ENCODE measurements at places on chromosomes 16 and 17.

DNA sequence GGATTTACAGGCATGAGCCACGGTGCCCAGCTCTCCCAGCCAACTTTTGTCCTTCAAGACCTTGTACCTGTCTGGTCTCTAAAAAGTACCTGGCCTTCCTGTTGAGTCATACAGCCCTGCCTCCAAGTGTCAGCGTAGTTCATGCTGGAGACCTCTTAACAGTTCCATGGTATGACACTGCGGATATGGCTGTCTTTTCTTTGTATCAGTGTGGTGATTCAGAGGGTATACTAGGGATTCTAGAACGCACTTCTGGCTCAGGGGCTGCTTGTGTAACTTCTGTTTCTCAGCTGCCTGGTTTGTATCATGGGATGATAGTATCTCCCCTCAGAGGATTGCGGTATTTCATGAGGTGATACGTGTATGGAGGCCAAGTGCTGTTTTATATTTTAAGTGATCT is 2.0 kb upstream of the TMEM11 start:
- DNase-seq = no peak

- peak; percentile 33 for DNase-seq
Measured at GRCh38 chr17:8894673-8895578, 27.5 kb upstream of the PIK3R6 start.

DNA sequence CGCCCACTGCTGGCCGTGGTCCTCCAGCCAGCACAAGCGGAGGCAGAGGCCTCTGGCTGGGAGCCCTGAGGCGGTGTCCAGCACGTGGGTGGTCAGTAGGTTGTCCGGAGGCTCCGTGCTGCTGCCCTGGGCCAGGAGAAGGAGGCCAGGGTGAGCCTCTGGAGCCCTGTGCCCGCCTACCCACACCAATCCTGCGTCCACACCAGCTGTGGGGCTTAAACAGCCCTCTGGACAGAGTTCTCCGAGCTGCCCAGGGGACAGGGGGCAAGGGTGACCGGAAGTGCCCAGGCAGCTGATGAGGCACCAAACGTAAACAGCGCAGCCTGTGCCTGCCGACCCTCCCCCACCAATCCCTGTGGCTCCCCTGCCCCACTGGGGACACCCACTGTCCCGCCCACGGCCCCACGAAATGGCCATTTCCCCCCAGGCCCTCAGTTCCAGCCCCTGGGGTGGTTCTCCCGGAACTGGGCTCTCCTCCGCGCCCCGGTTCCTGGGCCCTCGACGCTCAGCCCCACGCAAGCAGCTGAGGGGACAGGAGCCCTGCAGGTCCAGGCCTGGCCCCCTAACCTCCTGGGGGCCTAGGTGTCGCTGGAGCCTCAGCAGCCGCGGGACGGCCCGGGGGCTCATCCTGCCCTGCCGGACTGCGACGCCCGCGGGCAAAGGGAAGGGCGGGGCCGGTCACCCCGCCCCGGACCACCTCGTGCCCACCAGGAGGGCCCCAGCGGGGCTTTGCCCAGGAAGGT is 27.9 kb upstream of the DBNDD1 start:
- DNase-seq = no peak

DNA sequence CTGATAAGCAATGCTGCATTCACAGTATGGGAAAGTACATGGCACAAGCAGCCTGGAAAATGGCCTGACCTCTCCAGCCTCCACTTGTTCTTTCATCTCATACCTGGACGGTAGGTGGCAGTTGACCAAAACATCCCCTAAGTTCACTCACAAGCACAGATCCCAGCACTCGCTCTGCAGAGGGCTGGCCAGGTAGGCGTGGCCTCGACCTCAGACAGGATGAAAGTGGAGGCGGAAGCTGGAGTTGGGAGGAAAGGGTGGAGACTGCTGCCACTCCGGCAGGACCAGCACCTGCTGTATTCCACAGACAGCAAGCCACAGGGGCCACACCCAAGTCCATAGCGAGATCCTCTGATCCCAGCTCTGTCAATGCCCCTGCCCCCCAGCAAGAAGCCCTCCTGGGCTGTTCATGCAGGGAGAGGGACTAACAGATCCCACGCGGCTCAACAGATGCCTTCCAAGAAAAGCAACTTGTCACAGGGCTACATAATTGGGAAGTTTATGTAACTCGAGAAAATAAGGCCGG is 31.3 kb downstream of the ZCCHC14 start:
- DNase-seq = no peak

- no peak for DNase-seq
Measured at GRCh38 chr17:40224718-40225550, 5.8 kb downstream of the WIPF2 start.

GRCh38 chr17:73867056-73867455 is 222.8 kb upstream of the SDK2 start:
- no peak for DNase-seq

GRCh38 chr16:48574140-48574539 is 35.8 kb downstream of the N4BP1 start:
- DNase-seq = no peak

- no peak for DNase-seq
Measured at GRCh38 chr17:36643086-36643685, 41.8 kb downstream of the MRM1 start.

DNA sequence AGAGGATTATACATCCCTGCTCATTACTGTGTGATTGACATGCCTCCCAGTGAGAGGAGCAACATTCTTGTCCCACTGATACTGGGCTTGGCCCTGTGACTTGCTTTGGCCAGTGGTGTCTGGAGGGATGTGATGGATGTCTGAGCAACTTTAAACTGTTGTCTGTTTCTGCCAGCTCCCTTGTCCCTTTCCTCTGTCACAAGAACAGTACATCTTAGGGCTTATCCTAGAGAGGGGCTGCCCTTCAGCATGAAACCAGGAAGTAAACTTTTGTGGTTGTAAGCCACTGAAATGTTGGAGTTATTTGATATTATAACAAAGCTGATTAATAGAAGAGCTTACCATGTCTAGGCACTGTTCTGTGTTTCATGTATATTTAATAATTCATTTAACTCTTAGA is 82.9 kb upstream of the GPRC5B start:
- no peak for DNase-seq

GRCh38 chr17:80761110-80761871 is 216.7 kb downstream of the RPTOR start:
- DNase-seq = peak; percentile 43

- DNase-seq = no peak
Measured at GRCh38 chr16:27969574-27969973, 93.9 kb downstream of the GSG1L start.

- no peak for DNase-seq
Measured at GRCh38 chr17:19537111-19537510, 3.5 kb downstream of the SLC47A1 start.

- no peak for DNase-seq
Measured at GRCh38 chr16:86151239-86151851, 252.4 kb downstream of the IRF8 start.

DNA sequence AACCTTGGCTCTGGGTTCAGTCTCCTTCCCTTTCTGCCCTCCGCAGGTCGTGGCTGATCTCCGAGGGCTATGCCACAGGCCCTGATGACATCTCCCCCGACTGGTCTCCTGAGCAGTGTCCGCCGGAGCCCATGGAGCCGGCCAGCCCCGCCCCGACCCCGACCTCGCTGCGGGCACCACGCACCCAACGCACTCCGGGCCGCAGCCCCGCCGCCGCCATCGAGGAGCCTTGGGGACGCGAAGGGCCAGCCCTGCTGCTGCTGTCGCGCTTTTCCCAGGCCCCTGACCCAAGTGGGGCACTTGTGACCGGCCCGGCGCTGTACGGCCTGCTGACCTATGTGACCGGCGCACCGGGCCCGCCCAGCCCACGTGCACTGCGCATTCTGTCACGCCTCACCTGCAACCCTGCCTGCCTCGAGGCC is 5.1 kb downstream of the ARMC5 start:
- no peak for DNase-seq

- DNase-seq = peak; percentile 33
Measured at GRCh38 chr17:5587438-5588032, 3.2 kb upstream of the NLRP1 start.

- DNase-seq = no peak
Measured at GRCh38 chr16:55045329-55045728, 114.7 kb downstream of the IRX5 start.

- no peak for DNase-seq
Measured at GRCh38 chr16:55529018-55529417, 20.1 kb downstream of the LPCAT2 start.

- DNase-seq = no peak
Measured at GRCh38 chr16:83996481-83997252, 28.6 kb downstream of the NECAB2 start.

- DNase-seq = no peak
Measured at GRCh38 chr17:73589363-73589980, 54.8 kb downstream of the SDK2 start.

GRCh38 chr16:24074574-24074973 is 181.6 kb upstream of the CACNG3 start:
- DNase-seq = no peak

DNA sequence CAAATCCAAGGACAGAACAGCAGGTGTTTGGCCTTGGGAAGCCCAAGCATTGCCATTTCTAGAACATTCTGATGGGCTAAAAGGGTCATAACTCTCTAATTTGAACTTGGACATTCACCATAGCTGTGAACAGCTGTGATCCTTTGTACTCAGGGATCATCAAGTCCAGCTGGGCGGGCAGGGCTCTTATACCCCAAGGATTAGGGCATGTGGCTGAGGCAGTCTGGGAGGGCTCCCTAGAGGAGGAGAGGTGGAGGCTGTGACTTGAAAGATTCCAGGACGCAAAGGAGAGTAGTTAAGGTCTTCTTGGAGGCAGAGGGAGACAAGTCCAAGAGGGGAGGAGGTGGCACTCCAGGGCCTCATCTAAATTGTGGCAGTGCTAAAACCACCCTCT is 233.1 kb upstream of the GSE1 start:
- DNase-seq = no peak

GRCh38 chr17:44919411-44919810 is 4.1 kb upstream of the GFAP start:
- DNase-seq = no peak

- no peak for DNase-seq
Measured at GRCh38 chr16:5615868-5616642, 518.5 kb upstream of the EEF2KMT start.

- DNase-seq = no peak
Measured at GRCh38 chr17:21382560-21383495, 6.7 kb downstream of the KCNJ12 start.

DNA sequence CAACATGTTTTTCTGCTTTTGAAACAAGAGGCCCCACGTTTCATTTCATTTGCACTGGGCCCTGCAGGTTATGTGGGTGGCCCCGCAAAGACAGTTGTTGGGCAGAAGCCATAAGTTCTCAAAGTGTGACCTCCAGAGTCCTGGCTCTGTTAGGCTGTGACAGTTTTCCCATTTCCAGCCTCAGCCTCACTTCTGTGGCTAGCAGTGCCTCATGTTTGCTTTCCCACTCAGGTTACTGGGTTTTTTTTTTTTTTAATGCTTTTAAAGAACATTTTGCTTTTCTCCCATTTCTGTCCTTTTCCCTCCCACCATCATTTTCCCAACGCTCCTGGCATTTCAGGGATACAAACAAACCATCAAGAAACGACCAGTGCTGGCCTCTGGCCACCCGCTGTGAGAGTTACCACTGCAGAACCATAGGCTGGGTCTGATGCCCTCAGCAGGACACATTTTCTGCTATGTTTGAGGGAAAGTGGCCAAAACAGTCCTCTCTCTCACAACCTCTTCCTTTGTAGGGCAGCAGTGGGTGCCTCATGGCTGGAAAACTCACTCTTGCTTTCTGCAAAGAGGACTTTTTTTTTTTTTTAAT is 159.0 kb upstream of the MPHOSPH6 start:
- DNase-seq = no peak

DNA sequence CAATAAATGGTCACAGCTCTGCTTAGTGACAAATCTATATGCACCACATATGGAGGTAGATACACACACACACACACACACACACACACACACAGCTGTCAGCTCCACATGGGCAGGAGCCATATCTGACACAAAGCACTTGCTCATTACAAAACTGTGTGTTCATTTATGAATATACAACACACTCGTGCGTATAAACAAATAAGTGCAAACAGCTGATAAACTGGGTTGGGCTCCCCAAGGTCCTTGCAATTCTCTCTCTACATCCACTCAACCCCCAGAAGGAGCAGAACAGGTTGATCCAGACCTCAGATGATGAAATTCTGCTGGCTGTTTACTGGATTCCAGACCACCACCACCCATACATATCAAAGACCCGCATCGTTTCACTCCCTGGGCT is 140.7 kb downstream of the XYLT1 start:
- no peak for DNase-seq

DNA sequence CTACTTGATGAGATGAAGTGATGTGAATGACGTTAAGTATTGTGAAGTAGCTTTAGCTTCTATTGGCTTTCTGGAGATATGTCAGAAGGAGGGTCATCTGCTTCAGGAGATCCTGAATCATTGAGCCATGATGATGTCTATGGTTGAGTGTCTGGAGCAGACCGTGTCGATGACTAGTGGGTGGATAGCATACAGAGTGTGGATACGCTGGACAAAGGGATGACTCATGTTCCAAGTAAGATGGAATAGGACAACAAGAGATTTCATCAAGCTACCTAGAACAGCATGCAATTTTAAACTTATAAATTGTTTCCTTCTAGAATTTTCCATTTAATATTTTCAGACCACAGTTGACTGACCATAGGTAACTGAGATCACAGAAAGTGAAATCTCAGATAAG is 116.1 kb upstream of the RBBP6 start:
- DNase-seq = no peak

- no peak for DNase-seq
Measured at GRCh38 chr17:27906623-27907022, 13.5 kb upstream of the LYRM9 start.

DNA sequence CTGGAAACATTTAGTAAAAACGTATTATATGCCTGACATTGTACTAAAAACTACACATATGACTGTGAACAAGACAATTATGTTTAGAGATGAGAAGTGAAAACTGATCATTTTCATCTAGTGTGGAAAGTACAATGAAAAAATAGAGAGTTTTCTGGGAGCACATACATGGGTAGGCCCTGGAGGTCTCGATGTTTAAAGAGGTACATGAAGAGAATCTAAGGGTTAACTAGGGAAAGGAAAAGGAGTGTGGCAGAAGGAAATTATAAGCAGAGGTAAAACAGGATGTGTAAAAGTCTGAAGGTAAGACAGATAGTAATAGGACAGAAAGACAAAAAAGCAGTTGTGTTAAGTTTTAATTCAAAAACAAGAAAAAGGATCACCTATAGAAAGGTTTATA is 113.7 kb downstream of the USP32 start:
- DNase-seq = no peak

DNA sequence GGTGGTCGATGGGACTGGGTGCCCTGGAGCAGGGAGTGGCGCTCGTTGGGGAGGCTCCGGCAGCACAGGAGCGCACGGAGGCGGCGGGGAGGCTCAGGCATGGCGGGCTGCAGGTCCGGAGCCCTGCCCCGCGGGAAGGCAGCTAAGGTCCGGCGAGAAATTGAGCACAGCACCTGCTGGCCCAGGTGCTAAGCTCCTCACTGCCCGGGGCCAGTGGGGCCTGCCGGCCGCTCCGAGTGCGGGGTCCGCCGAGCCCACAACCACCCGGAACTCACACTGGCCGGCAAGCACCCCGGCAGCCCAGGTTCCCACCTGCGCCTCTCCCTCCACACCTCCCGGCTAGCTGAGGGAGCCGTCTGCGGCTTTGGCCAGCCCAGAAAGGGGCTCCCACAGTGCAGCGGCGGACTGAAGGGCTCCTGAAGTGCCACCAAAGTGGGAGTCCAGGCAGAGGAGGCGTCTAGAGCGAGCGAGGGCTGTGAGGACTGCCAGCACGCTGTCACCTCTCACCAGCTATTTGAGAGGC is 88.8 kb upstream of the EEF2KMT start:
- no peak for DNase-seq

Data from T follicular helper cell (primary cell).